A172 (cell line): ENCODE measurements at places on chromosomes 3 and 15. TPM values are rescaled to one million over a fixed set of nuclear protein-coding genes. Genes with fewer than 3 reads are reported as not detected.

DNA sequence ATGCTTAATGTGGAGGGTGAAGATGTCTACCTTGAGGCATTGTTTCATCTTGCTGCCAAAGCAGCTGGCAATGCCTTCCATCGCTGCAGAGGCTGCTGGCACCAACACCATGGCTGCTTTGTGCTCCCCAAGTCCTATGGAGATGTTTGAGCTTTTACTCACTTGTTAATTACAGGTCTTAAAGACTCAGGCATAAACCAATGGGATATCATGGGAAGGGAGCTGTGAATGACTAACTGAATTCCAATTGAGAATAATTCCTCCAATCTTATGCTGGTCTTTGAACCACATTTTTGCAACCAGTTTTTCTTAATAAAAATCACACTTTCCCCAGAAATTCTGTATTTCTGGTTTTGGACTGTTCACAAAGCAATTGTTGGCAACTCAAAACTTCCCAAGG is 762.0 kb downstream of the GBE1 start:
- DNase-seq: no peak

- DNase-seq: no peak
Observed at GRCh38 chr3:38376098-38376816, 29.7 kb downstream of the XYLB start.

- DNase-seq: no peak
Observed at GRCh38 chr3:40332684-40333083, 23.2 kb downstream of the EIF1B start.

DNA sequence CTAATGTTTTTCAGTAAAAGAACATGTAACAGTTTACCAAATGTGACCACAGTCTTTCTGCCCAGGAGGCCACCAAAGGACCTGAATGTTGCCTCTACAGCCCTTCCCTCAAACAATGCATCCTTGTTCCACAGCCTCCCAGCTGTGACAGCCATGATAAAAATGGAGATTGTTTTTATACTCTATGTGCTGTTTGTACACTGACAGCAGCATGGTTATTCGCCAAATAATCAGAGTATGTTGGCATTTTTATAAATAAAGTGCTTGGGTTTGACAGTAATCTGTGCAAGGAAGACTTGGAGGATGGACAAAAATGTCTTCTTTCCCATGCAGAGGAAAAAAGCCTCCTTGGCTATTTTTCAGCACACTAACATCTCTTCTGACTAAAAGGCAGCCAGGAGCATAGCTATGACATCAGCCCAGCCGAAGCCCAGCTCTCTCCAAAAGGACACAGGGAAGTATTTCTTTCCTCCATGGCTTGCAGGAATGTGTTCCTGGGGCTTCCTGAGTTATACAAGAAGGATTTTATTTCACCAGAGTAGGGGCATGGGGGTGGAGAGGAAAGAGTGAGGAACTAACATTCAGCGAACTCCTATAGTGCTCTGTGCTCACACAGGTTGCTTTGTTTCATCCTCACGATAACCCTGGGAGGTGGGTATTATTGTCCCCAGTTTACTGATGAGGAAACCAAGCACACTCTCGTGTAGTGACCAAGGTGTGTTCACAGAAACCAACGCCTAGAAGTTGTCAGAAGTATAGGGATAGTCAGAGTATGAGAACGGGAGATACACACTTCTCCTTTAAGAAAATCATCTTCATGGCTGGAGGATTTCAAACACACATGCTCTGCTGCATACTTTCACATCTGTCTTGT is 339.7 kb downstream of the MECOM start:
- no peak for DNase-seq

DNA sequence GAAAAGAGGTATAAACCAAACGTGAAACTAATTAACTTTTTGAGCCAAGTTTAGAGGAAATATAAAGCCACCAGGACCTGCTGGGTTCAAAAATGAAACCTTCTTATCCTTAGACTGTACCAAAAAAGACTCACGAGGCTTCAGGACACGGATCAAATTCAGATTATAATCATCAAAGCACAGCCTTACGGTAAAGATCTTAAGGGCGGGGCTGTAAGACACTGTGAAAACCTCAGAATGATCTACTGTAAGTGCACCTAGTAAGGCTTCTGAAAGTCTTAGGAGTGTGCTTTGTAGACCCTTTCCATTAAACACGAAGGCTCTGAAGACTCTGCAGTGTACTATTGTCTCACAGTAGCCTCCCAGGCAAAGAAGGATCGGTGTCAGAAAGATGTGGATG is 26.8 kb downstream of the TARS3 start:
- DNase-seq: no peak

GRCh38 chr3:31813197-31813596 is 167.9 kb downstream of the OSBPL10 start:
- DNase-seq: no peak

DNA sequence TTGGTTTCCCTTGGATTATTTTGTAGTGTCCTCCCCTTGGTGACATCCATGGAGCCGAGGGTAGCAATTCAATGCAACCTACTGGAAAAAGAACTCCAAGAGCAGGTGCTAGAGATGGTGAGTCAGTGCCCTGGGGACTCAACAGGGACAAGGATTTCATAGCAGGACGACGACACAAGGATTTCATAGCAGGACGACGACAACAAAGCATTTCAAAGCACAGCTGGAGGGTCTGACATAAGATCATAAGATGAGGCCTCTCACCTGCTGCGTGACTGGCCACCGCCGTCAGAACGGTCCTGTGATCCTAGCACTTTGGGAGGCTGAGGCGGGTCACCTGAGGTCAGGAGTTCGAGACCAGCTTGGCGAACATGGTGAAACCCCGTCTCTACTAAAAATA is 22.5 kb downstream of the NRROS start:
- DNase-seq: no peak

GRCh38 chr3:56915966-56916586 is 114.3 kb upstream of the ARHGEF3 start:
- no peak for DNase-seq

DNA sequence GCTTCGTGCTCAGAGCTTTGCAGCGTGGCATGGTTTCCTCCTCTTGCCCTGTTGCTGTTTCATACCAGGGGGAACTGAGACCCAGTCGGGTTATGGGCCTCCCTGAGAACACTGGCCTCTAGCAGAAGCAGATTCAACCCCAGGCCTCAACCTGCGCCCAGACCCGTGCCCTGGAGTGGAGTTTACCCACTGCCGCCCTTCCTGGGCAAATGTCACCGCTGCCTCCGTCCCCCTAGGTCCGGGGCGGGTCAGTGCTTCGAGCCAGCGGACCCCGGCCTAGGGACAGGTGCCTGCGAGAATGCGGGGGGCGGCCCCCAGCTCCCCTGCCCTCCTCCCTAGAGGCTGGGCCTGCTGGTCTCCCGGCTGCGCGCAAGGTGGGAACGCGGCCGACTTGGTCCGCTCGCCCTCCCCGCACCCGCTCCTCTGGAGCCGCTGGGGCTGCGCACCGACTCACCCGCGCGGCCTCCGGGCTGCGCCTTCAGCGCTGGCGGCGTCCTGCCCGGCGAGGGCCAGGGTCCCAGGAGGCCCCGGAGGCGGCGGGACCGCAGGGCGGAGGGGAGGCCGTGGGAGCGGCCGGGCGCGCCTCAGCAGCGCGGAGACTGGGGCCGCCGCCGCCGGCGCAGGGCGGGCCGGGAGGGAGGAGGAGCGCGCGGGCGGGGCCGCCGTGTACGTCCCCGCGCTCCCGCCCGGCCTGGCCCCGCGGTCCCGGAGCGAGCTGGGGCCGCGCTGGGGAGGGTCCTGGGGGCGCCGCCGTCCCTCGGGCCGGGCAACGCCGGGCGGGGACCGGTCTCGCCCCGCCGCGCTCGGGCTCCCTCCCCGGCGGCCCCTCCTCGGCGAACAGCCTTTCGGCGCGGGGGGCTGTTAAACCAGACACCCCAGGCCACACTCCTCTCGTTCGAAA is at the start of gene PIGZ:
Gene PIGZ (minus strand): TSS at position 601 of the 901 bp plus-strand sequence. CDS start 16,802 bp downstream, outside the sequence.
- no peak for DNase-seq

GRCh38 chr3:169528289-169528688 is 135.2 kb downstream of the MECOM start:
- no peak for DNase-seq

- DNase-seq: no peak
Observed at GRCh38 chr3:186514296-186515002, 29.7 kb downstream of the CRYGS start.

GRCh38 chr15:81291916-81292522 is 31.9 kb downstream of the STARD5 start:
- no peak for DNase-seq

DNA sequence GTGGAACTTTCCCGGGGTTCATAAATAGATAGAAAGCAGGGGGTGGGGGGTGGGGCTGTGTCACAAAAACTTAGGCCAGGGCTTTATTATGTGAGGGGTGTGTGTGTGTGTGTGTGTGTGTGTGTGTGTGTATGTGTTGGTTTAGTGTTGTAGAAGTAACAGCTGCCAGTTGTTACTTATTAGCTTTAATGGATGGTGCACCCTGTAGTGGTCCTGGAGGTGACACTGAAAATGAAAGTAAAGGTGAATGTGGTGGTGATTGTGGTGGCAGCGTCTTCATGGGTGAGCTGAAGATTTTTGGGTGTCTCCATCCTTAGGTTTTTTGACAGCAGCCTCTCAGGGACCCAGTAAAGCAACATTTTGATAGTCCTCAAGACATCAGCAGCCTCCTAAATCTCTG is 449.9 kb downstream of the PDCD6IP start:
- no peak for DNase-seq

GRCh38 chr3:183013856-183014255 is 33.5 kb upstream of the DCUN1D1 start:
- no peak for DNase-seq

DNA sequence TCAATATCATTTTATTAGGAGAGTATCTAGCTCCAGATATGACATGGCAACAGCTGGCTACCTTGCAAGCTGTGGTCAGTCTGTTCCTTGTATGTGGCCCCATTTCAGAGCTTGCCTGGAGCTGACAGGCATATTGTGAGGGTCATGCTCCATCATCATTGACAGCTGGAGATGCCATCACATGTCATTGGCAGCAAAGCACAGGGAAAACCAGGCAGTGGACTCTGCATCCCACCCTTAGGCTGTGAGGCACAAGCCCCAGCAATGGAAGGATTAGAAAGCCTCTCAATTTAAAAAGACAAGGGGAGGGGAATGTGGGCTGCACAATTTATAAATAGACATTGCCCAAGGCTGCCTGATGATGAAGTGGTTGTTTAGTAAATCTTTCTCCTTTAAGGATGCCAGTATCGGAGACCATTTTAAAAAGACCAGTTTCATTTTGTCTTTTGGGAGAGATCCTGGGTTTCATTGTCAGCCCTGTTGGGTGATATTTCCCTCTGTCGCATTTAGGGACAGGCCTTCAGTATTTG is 27.9 kb downstream of the LNP1 start:
- DNase-seq: no peak

CFAP20DC gene
- 6.5 and 6.8 TPM in 2 replicates for total RNA-seq

DCP1A gene
- 13.8 and 14.4 TPM in 2 replicates for total RNA-seq

ACAD11 gene
- total RNA-seq: 10.9 and 17.7 TPM in 2 replicates

CD200R1 gene
- total RNA-seq: 1.2 TPM in 1 of 2 replicates, not detected in the other

NR2F2 gene
- total RNA-seq: 9.2 and 16.2 TPM in 2 replicates
